KBM-7 (cell line): ENCODE measurements at places on chromosomes 13 and 19.
A peak's percentile ranks its signal among the peaks of the same experiment; 100 is the strongest.

- DNase-seq: no peak
Measured at GRCh38 chr19:45457776-45458175, 10.0 kb upstream of the FOSB start.

GRCh38 chr19:23525276-23525852 lies 130.1 kb upstream of the ZNF91 start:
- no peak for DNase-seq

- DNase-seq: peak; percentile 54
Measured at GRCh38 chr19:13920940-13921747, 15.1 kb downstream of the CC2D1A start.

DNA sequence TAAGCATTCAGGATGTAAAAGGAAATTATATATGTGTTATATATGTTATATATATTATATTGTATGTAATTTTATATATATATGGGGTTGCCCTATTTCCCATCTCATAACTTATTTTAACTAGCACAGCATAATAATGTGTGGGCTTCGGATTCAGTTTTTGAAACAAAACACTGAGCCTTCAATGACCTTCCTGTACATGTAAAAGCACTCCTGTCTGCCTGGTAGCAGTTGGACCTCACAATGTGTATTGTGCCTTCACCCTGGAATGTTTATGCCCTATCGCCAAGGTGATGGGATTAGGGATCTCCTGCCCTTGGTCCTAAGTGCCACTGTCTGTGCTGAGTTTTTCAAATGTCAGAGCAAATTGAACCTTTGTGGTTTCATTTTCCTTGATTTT lies 968.8 kb downstream of the TUBA3C start:
- DNase-seq: peak; percentile 42

GRCh38 chr13:110251193-110251819 lies 55.7 kb downstream of the COL4A1 start:
- DNase-seq: no peak

DNA sequence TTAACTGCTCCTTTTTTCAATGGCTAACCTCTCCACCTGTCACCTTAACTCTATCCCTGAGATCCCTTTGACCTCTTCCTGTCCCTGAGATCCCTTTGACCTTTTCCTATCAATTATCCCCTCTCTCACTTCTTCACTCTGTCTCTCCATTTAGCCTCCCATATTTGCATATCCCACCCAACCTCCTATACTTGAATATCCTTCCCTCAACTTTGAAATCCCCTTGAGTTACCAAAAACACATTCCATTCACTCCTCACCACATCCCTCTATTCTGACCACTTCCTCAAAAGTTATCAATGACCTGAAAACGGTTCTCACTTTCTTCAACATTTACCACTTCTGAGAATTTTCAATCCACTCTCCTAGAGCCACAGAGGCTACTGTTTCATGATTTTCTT lies 3.0 kb downstream of the MYCBP2 start:
- peak; percentile 82 for DNase-seq
